OCI-LY7 (cell line): ENCODE measurements at places on chromosomes 16 and 17.

DNA sequence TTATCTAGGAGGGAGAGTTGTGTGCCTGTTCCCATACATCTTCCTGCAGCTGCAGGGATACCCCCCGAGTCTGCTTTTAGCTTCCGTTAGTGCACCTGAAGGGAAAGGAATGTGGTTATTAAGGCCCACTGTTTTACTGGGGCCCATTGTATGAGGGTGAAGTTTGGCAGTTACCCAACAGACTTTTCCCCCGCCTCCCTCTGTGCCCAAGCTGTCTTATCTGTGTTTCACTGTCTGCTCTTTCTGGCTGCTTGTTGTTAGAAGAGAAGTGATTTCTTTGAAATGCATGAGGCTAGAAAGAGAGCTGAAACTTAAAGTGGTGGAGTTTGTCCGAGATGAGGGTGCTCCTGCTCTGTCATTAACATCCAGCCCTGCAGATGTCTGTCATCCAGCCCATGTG lies 7.4 kb upstream of the OR1A2 start:
- no peak for DNase-seq

DNA sequence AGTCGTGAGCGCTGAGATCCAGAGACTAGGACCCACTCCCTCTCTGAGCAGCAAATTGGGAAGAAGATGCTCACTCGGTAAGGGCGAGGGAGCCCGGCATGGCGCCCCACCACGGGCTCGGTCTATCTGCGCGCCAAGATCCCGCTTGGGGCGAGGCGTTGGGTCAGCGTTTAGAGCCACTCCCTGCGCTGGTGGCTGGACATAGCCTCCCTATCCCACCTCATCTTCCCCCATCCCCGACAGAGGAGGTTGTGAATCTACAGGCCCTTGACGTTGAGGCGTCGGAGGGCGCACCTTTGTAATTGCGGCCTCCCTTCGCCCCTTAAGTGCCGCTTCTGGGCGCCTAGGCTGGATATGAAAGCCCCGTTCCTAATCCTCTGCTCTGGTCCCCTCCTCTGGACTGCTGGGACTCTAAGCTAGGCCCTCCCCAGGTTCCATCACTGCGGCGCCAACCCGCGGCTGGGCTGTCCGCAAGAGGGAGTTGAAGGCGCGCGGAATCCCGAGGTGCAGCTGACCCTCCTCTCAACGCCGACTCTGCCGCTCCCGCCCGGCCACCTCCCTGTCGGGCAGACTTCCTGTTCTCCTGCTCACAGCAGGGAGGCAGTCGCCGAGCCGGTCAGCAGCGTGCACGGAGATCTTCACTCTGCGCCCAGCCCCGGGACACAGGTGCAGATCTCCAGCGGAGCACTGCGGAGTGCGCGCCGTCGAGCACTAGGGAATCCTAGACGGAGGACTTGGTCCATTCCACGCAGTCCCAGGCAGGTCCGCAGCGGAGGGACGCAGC lies 16.1 kb upstream of the HOXB9 start:
- DNase-seq = no peak

DNA sequence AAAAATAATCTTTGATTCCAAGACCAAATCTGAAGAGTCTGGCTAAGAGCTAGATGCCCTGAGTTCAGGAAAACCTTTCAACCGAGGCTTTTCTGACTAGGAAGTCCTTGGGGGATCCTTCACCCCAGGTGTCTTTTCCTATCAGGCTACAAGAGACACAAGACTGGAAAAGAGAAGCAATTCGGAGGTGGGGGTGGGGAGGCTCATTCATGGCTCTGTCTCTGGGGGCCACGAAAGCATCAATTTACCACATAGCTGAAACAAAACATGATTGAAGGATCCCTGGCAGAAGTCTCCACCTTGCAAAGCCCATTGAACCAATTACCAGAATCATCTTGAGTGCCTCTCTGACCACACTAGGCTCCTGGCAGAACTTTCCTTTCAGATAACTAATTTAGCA lies 239.8 kb upstream of the SALL1 start:
- no peak for DNase-seq

- no peak for DNase-seq
Observed at GRCh38 chr16:23134274-23134673, 15.0 kb downstream of the USP31 start.

DNA sequence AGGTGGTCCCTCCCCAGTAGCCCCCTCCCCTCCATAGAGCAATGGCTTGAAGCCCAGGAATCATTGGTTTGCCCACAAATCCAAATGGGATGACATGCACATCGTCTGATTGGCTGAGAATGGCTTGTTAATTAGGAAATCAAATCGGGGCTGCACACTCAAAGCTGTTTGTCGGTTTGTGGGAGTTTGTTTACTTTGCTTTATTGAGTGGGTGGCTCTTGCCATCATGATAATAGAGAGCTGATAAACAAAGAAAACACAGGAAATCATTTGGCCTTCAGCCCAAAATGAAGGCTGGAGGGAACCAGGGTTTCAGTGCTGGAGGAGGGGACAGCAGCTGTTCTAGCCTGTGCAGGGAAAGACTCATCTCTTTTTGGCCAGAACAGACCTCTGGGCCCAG lies 316.3 kb downstream of the CBLN1 start:
- DNase-seq = no peak

DNA sequence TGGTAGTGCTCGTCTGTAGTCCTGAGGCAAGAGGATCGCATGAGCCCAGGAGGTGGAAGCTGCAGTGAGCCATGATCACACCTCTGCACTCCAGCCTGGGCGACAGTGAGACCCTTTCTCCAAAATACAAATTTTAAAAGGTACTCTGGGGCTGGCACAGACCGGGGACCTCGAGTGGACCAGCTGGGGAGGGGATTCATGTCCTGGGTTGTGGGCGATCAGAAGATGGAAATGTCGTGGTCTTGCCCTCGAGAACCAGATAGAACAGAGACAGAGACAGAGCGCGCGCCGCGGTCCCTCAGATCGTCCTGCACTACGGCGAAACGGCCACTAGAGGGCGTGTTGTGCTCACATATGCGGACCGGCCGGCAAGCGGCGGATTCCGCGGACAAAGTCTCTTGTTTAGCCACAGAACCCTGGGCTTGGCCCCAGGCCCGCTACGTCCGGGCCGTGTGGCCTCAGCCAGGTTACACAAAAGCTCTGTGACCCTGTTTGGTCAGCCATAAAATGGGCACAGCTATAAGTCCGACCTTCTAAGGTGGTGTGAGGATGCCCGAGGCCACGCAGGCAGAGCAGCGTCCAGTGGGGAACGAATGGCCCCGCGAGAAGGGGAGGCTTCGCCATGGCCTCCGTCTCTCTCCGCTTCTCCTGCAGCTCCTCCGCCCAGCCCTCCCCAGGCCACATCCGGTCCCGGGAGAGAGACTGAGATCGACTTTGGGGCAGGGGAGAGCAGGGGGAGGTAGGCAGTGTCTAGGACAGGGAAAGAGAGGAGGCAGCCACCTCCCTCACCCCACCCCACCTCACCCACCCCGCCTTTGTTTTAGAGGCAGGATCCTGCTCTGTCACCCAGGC lies 14.6 kb upstream of the SBK1 start:
- DNase-seq = peak; percentile 84
